ENCODE measurements at places on chromosomes 5 and 9.

GRCh38 chr9:36007316-36007708, 29.4 kb upstream of the RECK start:
- DNase-seq: no peak

- DNase-seq: no peak
These were observed 121.1 kb downstream of the LMNB1 start for GRCh38 chr5:126897851-126898630.

DNA sequence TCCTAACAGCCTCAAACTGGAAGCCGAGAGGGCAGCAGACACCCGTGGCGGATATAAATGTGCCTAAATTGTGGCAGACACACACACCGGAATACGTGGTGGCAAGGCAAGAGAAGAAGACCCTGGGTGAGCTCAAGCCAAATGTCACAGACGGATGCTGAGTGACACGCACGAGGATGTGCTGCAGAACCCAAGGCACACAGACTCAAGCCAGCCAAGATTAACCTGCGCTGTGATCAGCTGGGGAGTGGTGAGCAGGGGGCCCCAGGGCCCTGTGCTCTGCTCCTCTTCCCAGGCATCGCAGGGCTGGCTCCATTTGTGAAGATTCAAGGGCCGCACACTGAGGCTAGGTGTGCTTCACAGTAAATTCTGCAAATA, 16.4 kb downstream of the SEMA4D start:
- DNase-seq: no peak

DNA sequence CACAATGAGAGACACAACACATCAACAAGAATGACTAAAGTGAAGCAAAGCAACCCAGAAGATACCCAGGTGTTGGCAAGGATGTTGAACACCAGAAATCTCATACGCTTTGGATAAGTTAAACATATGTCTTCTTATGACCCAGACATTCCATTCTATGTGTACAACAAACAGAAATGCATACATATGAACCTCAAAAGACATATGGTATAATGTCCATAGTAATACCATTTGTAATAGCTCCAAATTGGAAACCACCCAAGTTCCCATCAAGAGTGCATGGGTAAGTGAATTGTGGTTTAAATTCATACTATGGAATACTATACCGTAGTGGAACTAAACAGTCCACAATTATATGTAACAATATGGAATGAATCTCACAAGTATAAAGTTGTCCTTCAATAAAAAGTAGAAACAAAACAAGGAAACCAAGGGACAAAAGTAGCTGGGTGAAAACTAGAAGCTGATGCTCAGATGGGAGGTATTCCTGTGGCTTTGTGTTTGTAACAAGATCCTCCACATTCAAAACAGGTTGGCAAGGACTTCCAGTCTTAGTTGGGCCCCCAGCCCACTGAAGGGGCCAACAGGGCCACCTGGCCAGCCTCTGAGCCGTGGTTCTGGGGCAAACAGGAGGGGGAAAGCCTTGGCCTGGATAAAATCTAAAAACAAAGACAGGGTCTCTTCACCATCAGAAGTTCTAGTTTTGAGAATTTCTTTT, 171.8 kb upstream of the PITX1 start:
- DNase-seq: no peak

GRCh38 chr5:145443366-145443765, 391.8 kb downstream of the PRELID2 start:
- DNase-seq: no peak

GRCh38 chr5:31656806-31657205, 17.9 kb downstream of the PDZD2 start:
- DNase-seq: no peak

- no peak for DNase-seq
These were observed 4.4 kb upstream of the COL5A1 start for GRCh38 chr9:134637241-134637640.

DNA sequence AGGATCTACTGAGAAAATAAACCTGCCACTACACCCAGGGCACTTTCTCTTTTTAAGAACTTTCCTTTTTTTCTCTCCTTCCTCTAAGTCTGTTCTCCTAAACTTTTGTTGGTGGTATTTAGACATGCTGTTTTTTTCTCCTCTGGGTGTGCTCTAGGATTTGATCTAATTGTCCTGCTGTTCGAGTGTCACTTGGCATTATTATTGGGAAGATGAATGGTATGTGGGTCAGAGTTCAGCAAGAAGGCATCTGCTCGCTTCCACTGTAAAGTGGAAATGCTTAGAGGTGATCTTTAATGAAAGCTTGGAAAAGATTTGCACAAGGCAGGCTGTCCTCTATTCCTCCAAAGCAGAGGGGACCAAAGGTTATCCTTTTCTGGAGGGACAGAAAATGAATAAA, 1.3 kb upstream of the PLPPR1 start:
- DNase-seq: no peak

DNA sequence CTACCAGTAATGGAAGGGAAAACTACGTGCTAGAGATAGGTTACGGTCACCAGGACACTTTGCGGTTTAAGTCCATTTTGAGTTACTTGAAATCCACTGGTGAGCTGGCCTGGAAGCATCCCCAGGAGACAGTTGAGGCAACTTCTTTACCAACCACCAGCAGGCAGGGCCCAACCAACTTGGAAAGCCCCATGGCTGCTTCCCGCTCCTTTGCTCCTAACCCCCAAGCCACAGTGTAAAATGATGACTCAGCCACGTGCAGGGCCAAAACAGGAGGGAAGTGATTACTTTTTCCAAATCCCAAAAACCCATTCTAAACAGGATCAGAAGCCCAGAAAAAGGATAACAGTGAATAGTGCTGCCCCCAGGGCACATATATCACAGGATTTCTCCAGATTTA, 87.4 kb downstream of the PAX5 start:
- no peak for DNase-seq

DNA sequence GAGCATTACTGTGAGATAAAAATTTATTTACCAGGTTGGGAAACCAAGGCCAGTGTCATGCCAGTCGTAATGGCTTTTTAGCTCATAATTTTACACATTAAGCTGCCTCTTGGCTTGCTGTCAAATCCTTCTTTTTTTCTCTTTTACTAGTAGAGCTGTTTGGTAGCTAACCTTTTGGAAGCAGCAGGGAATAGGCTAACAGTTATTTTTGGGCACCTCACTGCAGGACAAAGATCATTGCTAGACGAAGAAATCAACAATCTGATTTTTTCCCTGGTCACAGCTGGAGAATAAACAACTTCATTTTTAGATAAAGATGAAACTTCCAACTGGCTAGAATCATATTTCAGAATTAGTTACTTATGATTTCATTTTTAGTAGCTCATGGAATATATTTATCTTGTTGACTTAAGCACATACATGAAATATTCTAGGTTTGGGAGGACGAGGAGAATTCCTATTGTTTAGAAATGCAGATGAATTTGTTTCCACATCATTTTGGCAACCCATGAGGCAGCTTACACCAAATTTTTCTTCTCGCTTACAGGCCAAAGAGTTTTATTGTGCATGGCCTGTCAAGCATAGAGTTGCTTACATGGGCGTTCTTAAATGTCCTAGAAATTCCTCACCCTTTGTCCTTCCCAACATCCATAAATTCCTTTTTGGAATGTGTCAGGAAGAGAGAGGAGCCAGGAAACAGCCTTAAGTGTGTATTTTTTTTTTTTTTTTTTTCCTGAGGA, 19.6 kb downstream of the TNC start:
- no peak for DNase-seq

DNA sequence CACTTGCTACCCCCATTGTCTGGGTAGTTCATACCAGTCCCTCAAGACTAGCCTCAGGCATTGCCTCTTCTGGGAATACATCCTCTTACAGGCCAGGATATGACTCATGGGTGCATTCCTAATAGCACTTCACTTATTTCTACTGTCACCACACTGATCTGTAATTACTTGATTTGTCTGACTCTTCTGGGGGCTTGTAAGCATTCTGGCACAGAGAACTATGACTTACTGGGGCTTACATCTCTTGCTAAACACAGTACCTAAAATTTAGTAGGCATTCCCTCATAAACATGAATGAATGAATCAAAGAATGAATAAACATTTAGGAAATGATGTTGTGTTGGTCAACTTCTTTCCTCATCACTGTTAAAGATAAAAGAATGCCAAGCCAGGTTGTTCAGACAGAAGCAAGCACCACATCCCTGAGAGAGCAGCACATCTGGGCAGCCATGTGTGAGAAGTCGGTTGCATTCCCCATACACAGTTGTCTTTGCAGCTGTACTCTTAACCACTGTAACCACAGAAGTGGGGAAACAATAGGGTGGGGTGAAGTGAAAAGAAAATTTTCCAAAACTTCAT, 27.6 kb downstream of the IL7R start:
- no peak for DNase-seq

DNA sequence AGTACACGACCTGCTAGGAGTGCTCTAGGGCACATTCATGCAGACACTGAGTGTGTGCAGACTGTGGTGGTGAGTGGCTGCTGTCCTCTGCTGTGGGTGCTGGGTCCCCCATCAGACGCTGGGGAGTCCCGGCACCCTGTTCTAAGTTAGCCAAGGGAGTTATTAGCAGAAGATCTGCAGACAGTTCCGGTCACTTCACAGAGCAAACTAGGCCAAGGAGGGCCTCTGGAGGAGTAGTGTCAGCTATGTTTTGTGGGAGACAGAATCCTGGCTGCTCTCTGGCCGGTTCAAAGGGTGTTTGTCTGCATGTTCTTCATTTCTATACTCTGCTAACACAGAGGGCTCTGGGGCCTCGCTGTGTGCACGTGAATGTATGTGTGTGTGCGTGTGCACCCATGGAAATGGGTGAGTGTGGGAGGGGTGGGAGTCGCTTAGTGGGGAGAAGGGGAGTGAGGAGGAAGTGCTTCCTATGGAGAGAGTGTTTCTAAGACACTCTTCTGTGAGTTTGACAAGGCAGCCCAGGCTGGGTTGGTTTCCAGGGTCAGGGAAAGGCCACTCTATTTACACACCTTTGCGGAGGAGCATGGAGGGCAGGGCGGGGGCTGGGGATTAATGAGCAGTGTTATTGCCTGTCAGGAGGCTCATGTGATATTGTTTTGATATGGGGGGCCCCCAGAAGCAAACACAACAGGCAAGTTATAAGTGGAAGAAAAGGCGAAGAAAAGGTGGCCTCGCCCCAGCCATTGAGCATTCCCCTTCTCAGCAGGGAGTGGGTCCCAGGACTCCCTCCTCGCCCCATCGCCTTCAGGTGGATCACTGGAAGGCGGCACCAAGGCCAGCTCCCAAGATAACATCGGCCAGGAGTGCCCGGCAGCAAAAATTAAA, 68.9 kb downstream of the MACROH2A1 start:
- DNase-seq: no peak

DNA sequence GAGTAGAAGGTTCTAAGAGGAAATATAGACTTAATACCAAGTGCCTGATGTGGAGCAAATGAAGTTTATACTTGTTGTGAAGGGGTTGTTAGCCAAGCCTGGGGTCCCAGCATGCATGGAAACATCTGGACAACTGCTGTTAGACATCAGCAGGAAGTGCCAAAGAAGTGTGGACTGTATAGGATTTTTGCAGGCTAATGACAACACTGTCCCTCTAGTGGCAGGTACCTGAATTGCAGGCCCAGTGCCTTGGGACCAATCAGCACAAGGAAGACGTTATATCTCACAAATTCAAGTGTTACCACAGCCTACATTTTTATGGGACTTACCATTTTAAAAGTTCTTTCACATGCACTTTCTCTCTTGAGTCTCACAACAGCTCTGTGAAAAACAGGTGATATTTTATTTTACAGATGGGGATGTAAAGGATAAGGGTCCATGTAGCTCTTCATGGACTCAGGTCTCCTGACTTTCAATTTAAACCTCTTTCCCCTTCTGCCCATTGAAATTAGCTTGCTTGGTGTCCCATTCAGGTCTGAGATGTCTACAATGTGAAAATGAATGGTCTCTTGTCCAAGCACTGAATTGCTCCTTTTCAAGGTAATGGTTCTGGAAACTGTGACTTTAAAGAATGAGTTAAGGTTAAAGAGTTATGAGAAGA, 89.0 kb upstream of the MAP1B start:
- DNase-seq: peak; percentile 38

DNA sequence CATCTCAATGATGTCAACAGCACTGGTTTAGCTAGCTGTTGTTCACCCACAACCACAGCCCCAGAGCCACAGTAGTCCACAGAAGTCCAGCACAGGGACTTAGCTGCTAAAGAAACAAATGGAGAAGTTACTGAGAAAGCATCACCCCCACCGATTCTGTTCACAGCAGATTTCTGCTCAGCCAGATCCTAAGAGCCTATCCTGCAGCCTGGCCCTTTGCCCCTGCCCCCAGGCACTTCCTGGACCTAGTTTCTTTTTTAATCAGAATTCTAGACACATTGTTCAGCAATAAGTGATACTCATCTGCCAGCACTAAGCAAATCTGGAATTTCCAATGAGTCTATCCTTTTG, 7.4 kb downstream of the B4GALT1 start:
- no peak for DNase-seq

GRCh38 chr5:29780401-29780800, 1413.1 kb upstream of the CDH6 start:
- DNase-seq: no peak

DNA sequence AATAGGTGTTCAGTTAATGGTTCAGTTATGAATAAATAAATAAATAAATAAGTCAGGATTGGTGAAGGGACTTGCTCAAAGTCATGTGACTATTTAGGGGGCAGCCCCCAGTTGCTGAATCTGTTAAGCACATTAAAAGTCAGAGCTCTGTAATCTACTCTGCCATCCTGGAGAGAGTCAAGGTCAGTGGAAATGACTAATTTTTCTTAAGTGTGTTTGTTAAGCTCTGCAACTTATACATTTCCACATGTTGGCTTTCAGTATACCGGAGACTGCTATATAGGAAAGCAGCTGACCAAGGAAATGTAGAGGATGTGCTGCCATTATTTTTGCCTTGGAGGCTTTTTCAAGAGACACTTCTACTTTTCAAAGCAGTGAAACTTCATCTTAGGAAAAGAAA, 57.9 kb downstream of the KIAA1958 start:
- no peak for DNase-seq

GRCh38 chr5:172005708-172006320, 624 bp downstream of the FBXW11 start:
- no peak for DNase-seq

DNA sequence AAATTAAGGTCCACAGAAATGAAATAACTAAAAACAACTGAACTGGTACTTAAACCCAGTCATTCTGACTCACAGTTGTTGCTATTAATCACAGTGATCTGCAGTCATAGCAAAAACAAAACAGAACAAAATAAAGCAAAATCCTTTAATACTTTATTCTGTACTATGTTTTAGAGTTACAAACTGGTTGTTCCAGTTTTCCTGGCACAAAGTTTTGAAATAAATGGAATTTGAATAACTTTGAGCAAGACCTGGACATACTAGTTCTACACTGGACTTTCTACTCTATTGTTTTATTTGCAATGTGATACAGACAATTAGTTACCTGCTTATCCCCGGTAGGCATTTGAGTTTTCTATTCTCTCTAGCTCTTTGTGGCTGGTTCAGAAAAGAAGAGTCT, 147.9 kb downstream of the DMRT2 start:
- DNase-seq: no peak

GRCh38 chr5:86964889-86965288, 302.8 kb upstream of the RASA1 start:
- DNase-seq: no peak

GRCh38 chr5:177603631-177604030, 3.7 kb downstream of the B4GALT7 start:
- no peak for DNase-seq
